Effector memory CD4-positive, alpha-beta T cell (primary cell): ENCODE measurements at places on chromosomes 6 and 20.

DNA sequence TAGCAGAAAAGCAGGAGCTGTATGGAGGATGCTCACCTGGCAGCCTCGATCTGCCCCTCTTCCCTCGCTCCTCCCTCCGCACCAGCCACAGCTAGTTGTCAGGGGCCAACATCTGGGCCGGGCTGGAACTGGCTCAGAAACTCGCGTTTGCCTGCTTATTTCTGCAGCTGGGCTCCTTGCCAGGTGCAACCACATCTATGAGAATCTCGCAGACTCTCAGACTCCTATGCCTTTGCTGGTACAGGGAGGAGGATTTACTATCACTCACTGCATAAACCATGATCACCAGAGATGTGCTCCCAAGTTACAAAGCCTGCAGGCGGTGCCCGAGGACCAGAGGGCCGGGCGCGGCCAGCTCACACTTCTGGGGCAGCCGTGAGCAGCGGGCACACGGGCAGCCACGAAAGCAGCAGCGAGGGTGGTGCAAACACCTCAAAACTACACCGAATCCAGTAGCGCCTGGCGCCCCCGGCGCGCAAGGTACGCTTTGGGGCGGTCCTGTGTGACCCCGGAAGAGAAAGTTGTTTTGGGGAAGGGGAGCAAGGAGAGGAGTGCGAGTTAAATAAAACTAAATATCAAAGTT, 577 bp upstream of the LRRC1 start:
- H3K27me3 ChIP-seq = no peaks in the 10 kb centered on the region
- H3K36me3 ChIP-seq = no peaks in the 10 kb centered on the region
- H3K27ac ChIP-seq = peak overlapping the region; percentile 41

DNA sequence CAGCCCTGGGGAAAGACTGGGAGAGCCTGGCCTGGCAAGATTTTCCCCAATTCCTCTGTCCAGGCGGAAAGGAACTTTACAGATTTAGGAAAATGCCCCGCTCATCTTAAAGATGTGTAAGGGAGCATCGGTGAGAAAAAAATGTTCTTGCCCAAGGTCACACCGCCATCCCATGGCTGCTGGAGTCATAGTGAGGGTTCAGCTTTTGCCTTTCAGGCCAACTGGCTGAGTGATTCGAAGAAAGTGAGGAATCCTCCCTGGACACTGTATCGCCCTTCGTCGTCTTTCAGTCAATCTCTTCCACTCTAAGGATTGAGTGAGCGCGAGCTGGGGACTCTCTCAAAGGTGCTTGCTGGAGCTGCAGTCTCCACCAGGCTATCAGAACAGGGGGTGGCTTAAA, 1.4 kb downstream of the WFDC2 start:
- H3K36me3 ChIP-seq = no peaks in the 10 kb centered on the region
- no peak for DNase-seq
- H3K27ac ChIP-seq = no peak overlapping the region
- peak overlapping the region; percentile 46 for H3K4me3 ChIP-seq
- H3K27me3 ChIP-seq = peaks cover 30% of the 10 kb centered on the region

DNA sequence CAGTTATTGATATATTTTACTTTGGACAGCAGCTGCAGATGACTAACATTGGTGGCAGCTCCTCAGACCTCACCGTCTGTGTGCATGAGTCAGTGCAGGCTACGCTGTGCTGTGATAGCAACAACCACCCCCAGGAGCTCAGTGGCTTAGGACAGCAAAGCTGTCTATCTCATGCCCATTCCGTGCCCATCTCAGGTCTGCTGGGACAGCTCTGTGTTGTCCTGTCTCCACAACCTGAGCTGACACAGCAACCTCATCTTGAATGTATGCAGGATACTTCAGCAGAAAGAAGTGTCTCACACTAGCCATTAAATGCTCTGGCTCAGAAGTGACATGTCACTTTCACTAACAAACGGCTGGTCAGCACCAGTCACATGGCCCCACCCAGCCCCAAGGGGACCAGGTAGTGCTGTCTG, 47.7 kb downstream of the BANF2 start:
- H3K27me3 ChIP-seq = no peaks in the 10 kb centered on the region
- H3K36me3 ChIP-seq = no peaks in the 10 kb centered on the region

- no peaks in the 10 kb centered on the region for H3K36me3 ChIP-seq
- H3K4me1 ChIP-seq = no peaks in the 10 kb centered on the region
Measured at GRCh38 chr20:30376767-30377658, 880.5 kb upstream of the DEFB115 start.

- H3K4me3 ChIP-seq = no peak overlapping the region
- H3K27me3 ChIP-seq = no peaks in the 10 kb centered on the region
- H3K27ac ChIP-seq = no peak overlapping the region
- DNase-seq = no peak
- no peaks in the 10 kb centered on the region for H3K4me1 ChIP-seq
Measured at GRCh38 chr6:3527651-3527977, 70.8 kb upstream of the SLC22A23 start.
